ENCODE measurements at places on chromosomes 1 and 21. TPM values are rescaled to one million over a fixed set of nuclear protein-coding genes. Genes with fewer than 3 reads are reported as not detected.

UBE2U gene
- total RNA-seq = not detected

AIDA gene
- 62.3 TPM for total RNA-seq

LCE2C gene
- not detected for total RNA-seq

DVL1 gene
- total RNA-seq = 63.1 TPM

BNIPL gene
- total RNA-seq = 0.91 TPM

All from progenitor cell of endocrine pancreas (in vitro differentiated cells).